Suppressor macrophage treated with lipopolysaccharide for 4 hours (primary cell): ENCODE measurements at places on chromosomes 4 and X.

GRCh38 chrX:104929324-104929723 lies 291.2 kb downstream of the TEX13A start:
- DNase-seq: no peak

GRCh38 chr4:82954212-82954611 lies 53.7 kb downstream of the THAP9 start:
- no peak for DNase-seq

GRCh38 chr4:76513482-76513881 lies 78.5 kb downstream of the SHROOM3 start:
- no peak for DNase-seq

- no peak for DNase-seq
Measured at GRCh38 chrX:70525733-70526132, 81.1 kb downstream of the DLG3 start.

DNA sequence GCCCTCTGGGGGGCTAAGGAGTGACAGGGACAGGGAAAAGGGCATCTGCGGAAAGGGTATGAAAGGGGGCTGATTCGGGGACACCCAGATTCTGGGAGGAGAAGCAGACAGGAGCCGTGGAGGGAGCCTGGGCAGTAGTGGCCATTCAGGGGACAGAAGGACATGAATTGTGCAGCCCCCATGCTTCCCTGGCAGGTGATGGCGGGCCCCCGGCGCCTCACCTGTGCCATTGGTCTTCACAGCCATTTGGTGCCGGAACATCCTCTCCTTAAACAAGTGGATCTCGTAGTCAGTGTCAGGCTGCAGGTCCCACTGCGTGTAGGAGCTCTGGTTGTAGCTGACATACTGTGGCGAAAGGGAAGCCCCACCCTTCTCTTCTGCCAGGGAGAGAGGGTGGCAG lies 21.9 kb downstream of the L1CAM start:
- DNase-seq: no peak

DNA sequence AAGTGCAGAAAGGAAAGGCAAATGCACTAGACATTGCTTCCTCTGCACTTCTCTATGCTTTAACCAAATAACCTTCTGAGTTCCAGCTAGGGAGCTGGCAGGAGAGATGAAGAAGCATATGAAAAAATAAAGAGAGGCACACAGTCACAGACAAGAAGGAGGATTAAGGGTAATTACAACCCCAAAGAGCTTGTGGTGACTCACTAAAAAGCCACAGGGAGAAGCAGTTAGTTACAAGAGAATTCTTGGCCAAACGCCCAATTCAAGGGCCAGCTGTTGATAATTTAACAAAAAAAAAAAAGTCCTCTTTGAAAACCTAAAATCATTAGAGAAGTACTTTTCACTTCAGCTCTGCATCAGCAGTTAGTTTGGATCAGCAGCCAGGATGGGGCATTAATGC lies 478.0 kb downstream of the KCNIP4 start:
- no peak for DNase-seq

- DNase-seq: no peak
Measured at GRCh38 chr4:102036619-102037376, 246.3 kb downstream of the BANK1 start.

DNA sequence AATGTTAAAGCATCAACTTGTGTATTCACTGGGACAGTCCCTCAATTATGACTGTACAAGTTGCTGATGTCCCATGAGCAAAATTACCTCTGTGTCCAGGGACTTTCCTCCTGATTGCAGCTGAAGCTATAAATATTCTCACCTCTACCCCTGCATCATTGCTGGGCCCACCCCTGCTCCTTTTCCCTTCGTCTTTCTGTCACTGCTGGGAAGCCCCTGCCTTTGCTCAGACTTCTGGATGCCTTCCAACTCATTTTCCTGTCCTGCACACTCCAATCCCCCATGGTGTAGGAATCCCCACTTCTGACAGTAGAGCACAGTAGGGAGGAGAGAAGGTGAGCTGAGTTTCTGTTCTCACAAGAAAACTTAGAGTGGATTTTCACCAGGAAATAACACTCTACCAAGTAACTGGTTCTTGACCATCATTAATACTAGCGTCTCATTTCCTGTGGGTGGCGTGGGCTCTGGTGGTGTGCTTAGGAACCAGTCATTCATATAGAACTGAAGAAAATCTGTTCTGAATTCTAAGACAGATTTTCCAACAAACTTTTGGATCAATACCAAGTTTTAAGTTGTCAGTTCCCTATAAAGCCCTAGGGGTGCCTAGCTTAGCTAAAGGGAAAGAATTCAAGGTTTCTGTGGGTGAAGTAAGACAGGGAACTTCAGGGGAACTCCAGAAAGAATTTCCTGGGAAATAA lies 136.2 kb upstream of the MED14 start:
- peak; percentile 72 for DNase-seq

DNA sequence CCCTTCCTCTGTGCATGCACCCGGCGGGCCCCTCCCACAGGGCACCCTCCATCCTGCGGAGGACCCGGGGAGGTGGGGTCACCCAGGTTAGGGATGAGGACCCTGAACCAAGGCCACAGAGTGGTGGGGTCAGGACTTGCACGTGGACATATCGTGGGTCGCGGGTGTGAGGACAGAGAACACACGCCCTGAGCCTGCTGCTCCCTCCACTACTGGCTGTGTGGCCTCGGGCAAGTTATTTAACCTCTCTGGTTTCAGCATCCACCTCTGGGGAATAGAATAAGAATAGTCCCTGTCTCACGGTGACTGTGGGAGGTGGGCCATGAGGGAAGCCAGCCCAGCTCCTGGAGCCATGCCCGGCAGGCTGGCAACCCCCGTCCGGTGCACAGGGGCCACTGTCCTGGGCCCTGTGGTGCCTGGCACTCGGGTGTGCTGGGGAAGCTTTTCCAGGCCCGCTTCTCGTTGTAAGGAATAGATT lies 5.1 kb downstream of the PSAPL1 start:
- DNase-seq: no peak

- no peak for DNase-seq
Measured at GRCh38 chr4:122635205-122635604, 14.3 kb upstream of the IL21 start.

GRCh38 chr4:18405054-18405453 lies 383.5 kb upstream of the LCORL start:
- no peak for DNase-seq

DNA sequence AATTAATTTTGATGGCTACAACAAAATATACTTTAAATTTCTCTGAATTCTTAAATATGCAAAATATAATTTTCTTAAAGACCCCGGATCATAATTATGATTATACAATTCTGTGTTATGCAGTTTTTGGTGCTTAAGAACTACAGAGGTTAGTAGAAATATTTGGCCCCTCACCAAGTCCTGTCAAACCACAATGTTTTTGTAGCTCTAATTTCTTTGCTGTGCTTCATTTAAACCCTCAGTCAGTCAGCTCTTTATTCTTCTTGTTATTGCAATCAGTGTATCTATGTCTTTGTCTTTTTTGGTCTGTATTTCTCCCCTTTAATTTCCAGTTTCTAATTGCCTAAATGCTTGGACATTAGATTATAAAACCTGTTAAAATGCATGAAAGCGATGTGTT lies 186.1 kb downstream of the CAMK2D start:
- no peak for DNase-seq

DNA sequence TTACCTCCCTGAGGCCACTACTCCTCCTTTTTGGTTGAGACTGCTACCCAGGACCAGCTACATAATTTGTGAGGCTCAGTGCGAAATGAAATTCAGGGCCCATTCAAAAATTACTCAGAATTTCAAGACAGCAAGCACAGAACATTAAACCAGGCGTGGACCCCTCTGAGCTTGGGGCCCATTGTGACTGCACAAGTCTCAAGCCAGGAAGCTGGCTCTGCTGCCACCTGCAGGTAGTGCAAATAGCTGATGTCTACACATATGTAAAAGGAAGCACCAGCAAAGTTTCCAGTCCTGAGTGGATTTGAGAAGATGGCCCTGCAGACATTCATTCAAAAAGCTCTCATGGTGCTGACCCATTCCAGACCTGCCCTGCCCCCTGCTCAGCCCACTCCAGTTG lies 213.4 kb upstream of the LNX1 start:
- DNase-seq: peak; percentile 63

DNA sequence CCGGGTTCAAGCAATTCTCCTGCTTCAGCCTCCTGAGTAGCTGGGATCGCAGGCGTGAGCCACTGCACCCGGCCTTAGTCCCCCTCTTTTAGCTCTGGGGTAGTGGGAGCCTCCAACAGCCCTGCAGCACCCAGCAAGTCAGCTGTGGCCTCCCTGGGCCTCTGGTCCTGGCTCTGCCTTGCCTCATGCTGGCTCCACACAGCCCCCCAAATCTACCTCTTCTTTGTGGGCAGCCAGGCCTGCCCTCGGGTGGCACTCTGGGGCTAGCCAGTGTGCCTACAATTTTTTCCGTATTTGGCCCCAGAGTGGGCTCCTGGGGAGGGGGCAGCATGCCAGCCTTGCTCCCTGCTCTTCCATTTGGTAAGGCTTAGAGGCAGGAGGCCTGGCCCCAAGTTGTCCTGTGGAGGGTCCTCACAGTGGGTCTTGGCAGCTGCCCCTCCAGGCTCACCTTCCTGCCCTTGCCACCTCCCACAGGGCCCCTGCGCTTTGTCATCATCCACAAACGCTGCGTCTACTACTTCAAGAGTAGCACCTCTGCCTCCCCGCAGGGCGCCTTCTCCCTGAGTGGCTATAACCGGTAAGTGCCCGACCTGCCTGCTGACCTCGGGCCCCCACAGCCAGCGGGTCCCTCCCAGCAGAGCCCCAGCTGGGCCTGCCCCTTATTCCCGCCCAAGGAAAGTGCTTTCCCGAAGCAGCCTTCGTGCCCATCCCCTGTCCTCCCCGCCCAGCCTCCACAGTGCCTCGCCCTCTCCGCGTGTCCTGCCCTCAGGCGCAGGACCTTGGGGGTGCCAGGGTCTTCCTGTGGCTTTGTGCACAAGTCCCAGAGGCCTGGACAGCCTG lies 21.0 kb upstream of the ADD1 start:
- no peak for DNase-seq

GRCh38 chrX:74800062-74800461 lies 125.2 kb downstream of the NEXMIF start:
- no peak for DNase-seq

- DNase-seq: no peak
Measured at GRCh38 chr4:128675083-128675482, 134.4 kb upstream of the JADE1 start.

DNA sequence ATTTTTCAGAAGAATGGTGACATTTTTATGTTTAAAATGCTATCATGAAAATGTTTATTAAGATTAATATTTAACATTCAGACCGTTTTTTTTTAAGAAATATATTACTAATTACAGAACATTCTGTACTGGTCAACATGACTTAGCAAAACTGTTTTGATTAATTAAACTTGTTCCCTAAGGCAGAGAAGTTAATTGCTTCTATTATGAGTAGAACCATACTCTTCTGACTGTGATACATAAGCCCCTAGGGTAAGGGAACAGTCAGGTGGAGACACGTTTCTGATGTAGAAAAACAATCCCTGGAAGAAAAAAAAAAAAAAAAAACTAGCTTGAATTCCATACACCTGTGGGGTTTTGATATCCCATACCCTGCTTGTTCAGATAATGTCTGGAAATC lies 97.4 kb downstream of the GPM6A start:
- DNase-seq: no peak

DNA sequence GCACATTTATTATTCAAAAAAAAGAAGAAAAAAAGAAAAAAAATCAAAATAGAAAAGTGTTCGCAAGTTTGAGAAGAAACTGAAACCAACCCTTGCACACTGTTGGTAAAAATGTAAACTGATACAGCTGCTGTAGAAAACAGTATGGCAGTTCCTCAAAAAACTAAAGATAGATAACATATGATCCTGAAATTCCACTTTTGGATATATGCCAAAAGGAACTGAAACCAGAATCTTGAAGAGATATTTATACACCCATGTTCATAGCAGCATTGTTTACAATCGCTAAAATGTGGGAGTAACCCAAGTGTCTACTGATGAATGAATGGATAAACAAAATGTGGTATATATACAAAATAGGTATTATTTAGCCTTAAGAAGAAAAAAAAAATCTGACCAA lies 155.4 kb downstream of the TBCK start:
- DNase-seq: peak; percentile 78

DNA sequence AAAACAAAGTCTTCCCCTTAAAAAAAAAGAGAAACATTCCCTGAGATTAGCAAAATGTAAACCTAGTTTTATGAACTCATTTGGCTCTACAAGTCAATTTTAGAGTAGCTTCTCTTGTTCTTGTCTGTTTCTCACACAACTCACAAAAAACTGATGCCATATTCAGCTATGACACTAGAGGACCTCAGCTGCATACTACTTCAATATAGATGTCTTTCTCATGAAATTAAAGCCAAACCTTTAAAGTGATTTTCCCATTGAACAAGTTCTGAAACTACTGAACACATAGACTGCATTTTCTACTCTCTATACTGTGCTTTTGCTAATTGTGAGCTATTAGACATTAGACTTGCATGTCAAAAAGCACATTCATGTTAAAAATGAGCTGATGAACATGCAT lies 49.8 kb downstream of the TBCK start:
- peak; percentile 31 for DNase-seq

- DNase-seq: no peak
Measured at GRCh38 chr4:95267081-95267480, 281.7 kb downstream of the UNC5C start.

DNA sequence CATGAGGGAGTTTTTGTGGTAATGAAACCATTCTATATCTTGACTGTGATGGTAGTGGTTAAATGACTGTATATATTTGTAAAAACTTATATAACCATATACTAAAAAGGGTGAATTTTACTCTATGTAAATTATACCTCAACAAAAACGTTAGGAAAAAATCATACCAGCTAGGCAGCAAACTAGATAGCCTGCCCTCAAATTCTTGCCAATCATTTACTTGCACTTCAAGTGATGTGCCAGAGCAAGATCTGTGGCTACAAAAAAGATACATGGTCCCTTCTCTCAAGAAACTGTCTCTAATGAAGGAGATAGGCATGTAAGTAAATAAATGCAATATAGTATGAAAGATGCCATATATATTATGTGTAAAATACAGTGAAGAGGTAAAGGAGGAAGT lies 10.0 kb upstream of the RNF128 start:
- no peak for DNase-seq

GRCh38 chrX:85698921-85699320 lies 319.5 kb upstream of the POF1B start:
- DNase-seq: no peak

DNA sequence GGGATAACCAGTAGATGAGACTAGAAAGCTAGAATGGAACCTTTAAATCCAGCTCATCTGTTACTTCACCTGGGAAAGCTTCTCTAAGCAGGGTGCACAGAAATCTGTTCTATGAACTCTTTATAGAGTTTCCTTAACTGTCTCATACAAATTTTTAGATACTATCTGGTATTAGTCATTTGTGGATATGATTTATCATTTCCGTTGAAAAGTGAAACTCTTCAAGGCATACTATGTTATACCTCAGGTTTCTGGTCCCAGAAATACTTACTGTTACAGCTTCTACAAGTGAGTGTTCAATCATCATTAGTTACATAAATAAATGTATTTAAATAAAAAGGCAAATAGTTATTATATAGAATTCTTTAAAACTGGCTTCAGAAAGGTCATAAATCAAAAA lies 298.3 kb upstream of the AGA start:
- DNase-seq: no peak

DNA sequence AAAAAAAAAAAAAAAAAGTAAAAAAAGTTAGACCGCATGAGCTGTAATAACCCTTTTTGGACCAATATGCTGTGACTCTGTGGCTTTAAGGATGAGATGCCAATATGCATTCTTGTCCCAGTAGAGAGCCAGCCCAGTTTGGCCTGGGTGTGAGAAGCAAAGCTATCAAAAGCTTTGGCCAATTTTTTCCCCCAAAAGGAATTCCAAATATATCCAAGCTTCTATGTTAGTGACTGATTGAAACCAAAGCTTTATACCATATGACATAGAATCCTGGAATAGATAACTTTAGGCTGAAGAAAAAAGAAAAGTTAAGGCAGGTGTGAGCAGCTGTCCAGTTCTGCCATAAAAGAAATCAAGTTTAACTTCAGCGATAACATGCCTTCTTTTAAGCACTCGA lies 30.5 kb upstream of the RBPJ start:
- DNase-seq: no peak
